NCI-H2029 treated with DMSO at 0.1 percent for 48 hours (cell line): ENCODE measurements at places on chromosomes 7 and 10.

GRCh38 chr10:60426425-60426824 lies 36.8 kb upstream of the ANK3 start:
- no peak for DNase-seq

- no peak for DNase-seq
These were observed 62.5 kb downstream of the GATA3 start for GRCh38 chr10:8116926-8117493.

DNA sequence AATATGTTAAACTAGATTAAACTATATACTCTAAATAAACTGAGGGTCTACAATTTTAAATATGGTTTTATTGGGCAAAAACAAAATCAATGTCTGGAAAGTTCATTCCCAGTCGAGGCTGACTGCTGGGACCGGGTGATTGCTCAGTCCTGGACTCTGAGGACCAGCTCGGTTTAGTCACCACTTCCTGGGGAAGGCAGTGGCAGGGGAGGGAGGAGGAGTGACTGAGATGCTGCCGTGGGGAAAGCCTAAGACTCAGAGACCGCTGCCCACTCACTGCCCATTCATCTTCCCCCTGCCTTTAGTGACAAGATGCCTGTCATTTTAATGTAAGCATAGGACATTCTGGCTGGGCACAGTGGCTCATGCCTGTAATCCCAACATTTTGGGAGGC lies 29.0 kb downstream of the ATOH7 start:
- DNase-seq: no peak

- DNase-seq: no peak
These were observed 41.3 kb downstream of the AMZ1 start for GRCh38 chr7:2729031-2729892.

DNA sequence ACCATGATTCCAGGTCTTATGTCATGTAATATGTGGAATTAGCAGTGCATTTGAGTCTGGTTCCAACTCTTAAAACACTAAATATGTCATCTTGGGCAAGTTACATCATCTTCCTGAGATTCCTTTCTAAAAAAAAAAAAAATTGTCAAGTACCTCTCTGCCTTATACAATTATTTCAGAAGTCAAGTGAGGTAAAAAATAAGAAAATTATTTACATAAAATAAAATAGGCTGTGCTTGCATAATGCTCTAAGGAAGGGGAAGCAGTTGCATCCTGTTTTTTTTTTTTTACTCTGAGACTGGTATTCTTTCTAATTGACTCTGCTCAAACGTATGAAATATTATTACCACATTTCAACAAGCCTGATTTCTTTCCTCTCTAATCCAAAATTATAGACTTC lies 55.1 kb upstream of the SEMA3A start:
- no peak for DNase-seq

GRCh38 chr10:59831658-59832503 lies 74.5 kb downstream of the CCDC6 start:
- DNase-seq: no peak

DNA sequence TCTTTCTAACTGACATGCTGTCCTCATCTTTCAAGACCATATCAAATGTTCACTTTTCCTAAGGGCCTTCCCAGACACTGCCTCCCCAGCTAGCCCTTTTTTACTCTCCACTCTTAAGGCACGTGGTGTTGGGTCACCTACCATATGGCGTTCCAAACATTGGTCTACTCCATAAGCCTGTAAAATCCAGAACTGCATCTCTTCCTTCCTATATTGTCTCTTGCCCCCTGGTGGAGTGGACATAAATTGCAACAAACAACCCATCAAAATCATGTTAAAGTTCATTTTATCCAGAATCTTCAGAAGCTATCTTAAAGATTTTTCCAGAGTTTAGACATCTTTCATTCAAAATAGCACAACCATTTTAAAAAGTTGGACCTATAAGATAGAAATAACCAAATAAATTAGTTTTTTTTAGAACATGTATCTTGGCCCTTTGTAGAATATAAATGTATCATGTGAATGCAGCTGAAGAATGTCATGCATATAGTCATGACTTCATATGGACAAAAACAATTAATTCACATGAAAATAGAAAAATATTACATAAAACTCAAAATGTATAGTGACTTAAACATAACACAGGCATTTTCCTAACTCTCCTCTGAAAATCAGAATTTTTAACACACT lies 180.6 kb upstream of the CHRM2 start:
- DNase-seq: no peak

DNA sequence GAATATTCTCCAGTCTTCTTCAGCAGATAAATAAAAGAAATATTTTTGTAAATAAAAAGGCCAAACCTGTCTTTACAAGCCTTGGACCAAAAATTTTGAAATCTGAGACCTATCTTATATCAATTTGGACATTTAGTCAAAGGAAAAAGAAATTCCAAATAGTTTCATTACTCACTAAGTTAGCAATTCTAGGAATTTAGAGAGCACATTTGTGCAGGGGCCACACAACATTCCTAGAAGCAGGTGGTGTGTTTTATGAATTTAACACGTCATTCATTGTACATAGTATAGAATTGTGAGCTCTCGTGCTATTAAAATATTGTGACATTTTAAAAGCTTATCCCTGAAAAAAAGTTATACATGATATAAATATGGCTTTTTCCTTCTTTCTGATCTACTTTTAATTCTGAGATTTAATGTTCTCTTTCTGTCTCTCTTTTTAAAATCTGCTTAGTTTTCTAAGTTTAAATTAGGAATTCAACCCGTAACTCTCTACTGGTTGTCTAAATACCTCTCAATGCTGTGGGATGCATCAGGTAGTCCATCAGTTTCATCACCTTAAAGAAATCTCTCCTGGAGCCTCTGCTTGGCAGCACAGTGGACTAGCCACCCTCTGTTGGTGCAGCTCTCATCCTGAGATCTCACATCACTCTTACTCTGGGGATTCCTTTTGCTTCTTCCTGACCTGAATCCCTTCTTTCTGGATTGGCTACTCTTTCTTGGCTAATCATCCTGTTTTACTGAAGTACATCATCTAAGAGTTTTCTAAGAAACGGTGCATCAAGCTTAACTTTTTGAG lies 124.5 kb downstream of the SEMA3E start:
- no peak for DNase-seq

- DNase-seq: no peak
These were observed 451.5 kb upstream of the SORCS1 start for GRCh38 chr10:107616031-107616430.

GRCh38 chr7:48180981-48181380 lies 9.7 kb downstream of the ABCA13 start:
- no peak for DNase-seq

DNA sequence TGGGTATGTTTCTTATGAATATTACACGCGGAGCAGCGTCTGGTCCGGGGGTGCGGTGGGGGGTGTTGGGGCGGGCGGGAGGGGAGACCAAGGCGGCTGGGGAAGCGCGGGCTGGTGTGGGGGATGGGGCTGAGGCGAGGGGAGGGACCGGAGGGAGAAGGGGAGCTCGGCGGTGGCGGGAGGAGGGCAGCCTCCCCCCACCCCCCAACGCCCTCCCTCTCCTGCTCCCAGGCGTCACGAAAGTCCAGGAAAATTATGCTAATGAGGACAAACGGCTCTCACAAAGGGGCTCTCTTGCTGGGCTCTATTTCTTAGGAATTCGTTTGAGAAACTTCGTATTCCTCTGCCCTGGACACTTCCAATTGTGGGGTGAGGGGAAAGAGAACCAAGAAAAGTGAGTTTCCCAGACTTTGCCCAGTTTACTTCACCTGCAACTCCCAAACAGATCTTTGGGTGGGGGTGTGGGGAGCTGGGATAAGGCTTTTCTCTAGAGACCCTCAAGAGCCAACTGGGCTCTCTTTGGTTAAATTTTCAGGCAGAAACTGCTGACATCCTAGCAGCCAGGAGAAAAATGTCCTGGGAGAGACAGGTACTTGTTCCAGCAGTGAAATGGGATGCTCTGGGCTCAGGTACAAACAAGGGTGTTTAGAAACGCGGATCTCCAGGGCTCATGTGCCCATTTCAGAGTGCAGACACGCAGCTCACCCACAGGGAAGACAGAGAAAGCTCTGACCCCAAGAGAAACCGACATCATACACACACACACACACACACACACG lies 11.7 kb upstream of the HOXA2 start:
- no peak for DNase-seq

- no peak for DNase-seq
These were observed 64.7 kb downstream of the MKX start for GRCh38 chr10:27680691-27681605.

GRCh38 chr10:404346-404745 lies 269.1 kb downstream of the ZMYND11 start:
- DNase-seq: no peak

DNA sequence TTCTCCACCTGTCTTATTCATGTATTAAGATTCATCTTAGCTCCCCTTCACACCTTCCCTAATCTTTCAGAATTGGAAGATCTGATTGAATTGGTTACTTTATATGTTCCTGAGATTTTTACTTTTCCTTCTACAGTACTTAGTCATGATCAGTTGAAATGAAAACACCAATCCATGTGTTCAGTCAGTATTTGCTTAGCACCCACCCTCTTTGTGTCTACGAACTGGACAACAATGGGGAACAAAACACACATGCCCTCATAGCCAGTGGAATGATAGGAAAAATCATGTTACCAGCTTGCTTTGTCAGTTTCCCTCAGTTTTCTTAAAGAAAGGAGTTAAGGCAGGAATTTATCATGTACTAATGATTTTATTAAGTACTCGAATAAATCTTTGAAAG lies 2.0 kb downstream of the MASTL start:
- no peak for DNase-seq

DNA sequence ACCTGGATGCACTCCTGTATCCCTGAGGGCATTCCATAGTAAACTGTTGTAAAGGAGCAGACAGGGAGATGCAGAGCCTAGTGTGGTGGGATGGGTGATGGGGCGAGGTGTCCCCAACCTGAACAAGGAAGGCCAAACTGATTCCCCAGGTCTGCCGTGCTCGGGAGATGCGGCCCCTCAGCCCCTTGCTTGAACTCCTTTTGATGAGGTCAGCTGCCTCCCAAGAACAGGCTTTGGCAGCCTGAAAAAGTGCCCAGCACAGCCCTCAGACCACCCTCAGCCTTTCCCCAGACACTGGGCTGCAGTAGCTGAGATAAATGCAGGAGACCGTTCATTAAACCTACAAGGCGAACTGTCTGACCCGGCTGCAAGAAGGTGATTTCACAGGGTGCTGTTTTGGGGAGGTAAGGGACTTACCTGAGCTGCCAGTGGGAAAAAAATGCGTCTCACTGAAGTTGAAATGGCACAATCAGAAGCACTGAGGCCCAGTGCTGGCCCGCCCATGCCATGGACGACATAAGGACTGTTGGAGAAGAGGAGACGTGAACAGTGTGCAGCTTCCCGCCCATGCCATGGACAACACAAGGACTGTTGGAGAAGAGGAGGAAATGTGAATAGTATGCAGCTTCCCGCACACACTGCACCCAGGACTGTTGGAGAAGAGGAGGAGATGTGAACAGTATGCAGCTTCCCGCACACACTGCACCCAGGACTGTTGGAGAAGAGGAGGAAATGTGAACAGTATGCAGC lies 148.4 kb upstream of the FAM20C start:
- DNase-seq: no peak

DNA sequence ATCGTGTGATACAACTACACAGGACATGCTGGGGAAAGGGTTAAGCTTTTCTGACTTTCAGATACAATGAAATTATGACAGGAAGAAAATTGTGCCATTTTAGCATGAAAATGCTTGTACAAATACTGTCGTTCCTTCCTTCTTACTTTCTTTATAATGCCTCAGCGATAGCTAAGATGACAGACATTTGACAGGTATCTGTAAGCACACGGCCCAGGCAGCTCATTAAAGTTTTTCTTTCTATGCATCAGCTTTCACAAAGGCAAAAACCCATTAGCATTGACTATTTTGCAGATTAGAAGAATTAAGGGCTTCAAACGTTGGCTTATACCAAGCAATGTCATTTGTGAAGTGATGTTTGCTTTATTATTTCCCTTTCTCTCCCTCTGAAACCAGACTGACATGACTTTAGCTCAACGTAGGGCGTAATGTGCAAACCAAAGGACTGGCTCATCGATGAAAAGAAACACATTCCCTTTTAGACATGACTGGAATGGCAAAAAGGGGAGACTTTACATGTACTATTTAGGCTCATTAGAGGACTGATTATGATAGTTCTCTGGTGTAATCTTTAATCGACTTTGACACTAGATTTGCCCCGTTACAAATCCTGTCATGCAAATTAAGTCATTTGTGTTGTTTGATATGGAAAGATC lies 258.4 kb upstream of the SP8 start:
- DNase-seq: no peak

- no peak for DNase-seq
These were observed 9.4 kb downstream of the ACSL5 start for GRCh38 chr10:112383325-112383724.

- no peak for DNase-seq
These were observed 16.5 kb downstream of the CNPY1 start for GRCh38 chr7:155529845-155530244.

DNA sequence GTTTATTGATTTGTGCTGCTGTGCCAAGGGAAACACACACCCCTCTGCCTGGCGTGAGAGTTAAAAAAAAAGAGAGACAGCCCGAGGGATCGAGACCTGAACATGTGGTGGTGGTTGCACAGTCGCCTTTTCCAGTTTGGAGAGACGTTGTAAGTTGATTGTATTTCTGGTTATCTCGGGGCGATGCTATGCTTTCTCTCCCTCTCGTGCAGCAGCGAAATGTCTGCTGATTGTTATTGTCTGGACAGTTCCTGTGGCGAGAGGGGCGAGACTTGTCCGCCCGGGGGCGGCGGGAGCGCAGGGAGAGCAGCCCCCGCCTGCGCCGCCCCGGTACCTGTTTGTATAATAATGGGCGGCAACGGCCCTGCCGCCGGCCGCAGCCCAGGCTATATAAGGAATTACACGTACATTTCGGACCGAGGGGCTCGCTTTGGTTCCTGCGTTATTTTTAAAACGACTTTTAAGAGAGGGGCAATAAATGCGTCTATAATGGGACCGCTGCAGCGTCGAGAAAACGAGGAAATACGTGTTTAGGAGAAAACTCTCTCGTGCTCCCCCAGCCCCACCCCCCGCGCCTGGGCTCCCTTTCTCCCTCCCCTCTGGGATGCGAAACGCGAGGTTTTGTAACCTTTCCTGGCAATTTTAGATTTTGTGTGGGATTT lies 1.7 kb downstream of the ZEB1 start:
- DNase-seq: peak; percentile 4

DNA sequence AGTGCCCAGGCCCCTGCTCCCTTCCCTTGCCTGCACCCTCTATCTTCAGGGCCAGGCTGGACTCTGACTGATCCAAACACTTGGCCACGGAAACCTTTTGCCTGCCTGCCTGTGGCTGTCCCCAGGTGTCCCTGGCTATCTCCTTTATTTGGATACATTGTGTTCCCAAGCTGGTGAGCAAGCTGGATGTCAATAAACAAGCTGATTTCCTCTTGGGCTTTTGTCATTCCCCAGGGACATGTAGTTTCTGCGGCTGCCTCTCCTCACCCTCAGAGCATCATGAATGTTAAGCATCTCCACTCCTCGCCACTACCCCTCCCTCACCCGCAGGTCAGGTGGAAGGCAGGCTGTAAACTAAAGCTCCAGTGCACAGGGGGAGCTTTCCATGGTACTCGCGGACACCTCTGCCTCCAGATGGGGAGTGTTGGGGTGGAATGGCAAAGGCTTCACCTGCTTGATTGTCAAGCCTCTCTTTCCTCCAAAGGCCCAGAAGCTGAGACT lies 6.9 kb downstream of the GHRHR start:
- no peak for DNase-seq

GRCh38 chr7:103715376-103716120 lies 269.5 kb upstream of the SLC26A5 start:
- no peak for DNase-seq

- DNase-seq: no peak
These were observed 264.7 kb downstream of the GLRX3 start for GRCh38 chr10:130400890-130401289.
